Activated T-helper 1 cell treated with anti-CD3 and anti-CD28 coated beads, Interleukin-12 subunit alpha, Interleukin-12 subunit beta, Interleukin-2, Interleukin-4 antibody, amounts not matched to agents 30 ng/mL and 10 ng/mL and 1 ng/mL, durations not matched to agents 14 hours and 24 hours and 36 hours (primary cell): ENCODE measurements at places on chromosomes 12 and 14. TPM values are rescaled to one million over a fixed set of nuclear protein-coding genes. Genes with fewer than 3 reads are reported as not detected.

GNPNAT1 gene
- 26.0 and 26.4 TPM in 2 replicates for total RNA-seq

TAS2R8 gene
- total RNA-seq, result not detected in 2 replicates

ENDOU gene
- not detected in 2 replicates for total RNA-seq

CLEC4C gene
- not detected in 2 replicates for total RNA-seq

NOXRED1 gene
- 0.18 and 0.91 TPM in 2 replicates for total RNA-seq

PLA2G1B gene
- not detected in 2 replicates for total RNA-seq

DNA sequence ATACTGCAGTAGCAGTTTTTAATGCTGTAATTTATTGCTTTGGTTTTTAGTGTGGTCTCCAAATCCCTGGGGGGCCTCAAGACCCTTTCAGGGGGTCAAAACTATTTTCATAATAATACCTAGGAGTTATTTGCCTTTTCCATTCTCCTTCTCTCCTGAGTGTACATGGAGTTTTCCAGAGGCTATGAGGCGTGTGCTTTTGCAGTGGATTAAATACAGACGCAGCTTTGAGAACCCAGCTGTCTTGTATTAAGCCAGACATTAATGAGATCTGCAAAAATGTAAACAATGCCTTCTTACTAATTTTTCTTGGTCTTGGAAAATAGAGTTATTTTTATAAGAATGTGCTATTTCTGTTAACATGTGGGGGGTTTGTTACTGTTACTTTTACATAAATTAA lies 68.6 kb downstream of the SLC25A47 start:
- no peak for DNase-seq

DNA sequence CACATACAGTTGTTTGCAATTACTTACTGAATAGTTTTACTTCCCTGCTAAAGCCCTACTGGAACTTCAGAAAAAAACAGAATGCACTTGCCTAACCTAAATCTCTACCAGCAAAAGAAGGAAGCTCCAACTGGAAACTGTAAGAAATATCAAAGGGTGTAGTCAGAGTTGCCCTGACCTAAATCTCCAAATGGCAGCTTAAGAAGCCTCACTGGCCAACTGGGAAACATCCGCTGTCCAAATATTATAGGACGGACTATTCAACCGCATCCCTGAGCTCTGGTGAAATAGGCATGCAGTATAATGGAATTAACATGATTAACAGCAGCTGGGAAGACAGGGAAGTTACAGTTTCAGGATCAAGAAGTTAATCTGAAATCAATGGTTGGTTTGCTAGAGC lies 24.3 kb downstream of the ANAPC7 start:
- DNase-seq, result no peak

- no peak for DNase-seq
Observed at GRCh38 chr12:6631549-6631961, 4.2 kb downstream of the LPAR5 start.

DNA sequence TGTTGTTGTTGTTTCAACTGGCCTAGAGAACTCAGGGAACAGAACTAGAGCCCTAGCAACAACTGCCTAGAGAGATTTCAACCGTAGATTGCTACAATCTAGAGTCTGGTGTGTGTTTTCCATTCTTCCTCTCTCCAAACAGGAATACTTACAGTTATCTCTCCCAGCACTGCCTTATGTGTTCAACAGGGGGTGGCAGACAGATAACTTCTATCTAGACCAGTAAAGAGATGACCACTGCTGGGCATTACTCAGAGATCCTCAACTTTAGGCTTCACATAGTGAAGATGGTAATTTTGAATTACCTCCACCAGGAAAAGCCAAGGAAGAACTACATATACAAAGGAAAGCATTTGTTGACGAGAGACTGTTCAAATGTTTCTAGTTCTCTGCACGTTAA lies 4.8 kb downstream of the TXNDC16 start:
- no peak for DNase-seq

GRCh38 chr12:45216983-45217485 lies 1.1 kb downstream of the ANO6 start:
- DNase-seq, result no peak
